ENCODE measurements at places on chromosomes 7 and 10. TPM values are rescaled to one million over a fixed set of nuclear protein-coding genes. Genes with fewer than 3 reads are reported as not detected.

DNA sequence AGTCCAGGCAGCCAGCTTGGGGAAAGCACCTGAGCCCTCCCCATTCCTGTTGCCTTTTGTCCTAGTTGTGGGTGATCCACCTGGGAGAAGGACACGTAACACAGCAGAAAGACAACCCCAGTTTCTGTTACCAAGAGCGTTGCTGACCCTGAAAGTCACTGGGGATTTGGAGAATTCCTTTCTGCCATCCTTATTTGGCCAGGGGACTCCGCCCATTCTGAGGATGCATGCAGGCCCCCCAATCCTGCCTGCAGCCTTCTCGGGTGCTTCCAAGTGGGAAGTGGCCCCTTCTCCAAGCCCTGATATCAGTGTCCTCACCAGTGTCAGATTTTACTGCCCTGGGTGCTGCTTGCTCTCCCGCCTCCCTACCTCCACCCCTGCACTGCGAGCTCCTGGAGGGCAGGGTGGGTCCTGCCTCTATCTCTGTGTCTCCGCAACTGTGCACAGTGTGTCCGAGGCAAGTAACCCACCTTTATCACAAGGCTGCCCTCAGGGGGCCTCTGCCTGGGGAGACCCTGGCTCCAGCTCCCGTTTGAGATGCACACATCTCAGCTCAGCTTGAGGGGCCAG, 9.2 kb upstream of the ADCY1 start:
- no peaks in the 10 kb centered on the region for H3K36me3 ChIP-seq
- H3K4me1 ChIP-seq = no peaks in the 10 kb centered on the region
- no peaks in the 10 kb centered on the region for H3K27me3 ChIP-seq
- no peak overlapping the region for H3K27ac ChIP-seq

DNA sequence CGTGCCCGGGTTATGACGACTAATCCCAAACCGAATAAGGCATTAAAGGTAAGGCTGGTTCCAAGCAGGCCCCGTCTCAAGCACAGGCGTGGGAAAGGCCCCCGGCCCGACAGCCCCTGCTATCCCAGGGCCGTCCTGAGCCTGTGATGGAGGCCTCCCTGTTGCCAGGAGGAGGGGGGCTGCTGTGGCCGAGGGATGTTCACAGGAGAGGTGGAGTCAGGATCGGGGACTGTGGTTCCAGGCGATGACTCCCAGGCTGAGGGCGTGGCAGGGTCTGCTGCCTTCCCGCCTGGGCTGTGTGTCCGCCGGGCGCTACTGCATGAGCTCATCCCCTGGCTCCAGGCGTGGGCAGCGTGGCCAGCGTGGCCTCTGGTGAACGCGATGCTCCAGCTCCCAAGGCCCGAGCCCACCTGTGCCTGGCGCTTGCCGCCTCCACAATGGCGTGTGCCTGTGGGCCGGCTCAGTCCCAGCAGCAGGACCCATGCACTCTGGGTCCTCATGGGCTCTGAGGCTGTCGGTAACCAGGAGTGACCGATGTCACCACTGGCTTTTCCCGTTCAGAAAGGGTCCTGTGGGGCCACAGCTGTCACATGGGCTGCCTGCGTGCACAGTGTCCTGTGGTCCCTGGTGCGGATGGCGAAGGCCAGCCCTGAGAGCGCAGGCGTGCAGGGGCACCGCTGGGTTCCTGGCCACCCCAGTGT, 8.8 kb downstream of the MAFK start:
- peaks cover 46% of the 10 kb centered on the region for H3K4me1 ChIP-seq
- H3K27ac ChIP-seq = no peak overlapping the region
- DNase-seq = no peak
- H3K4me3 ChIP-seq = no peak overlapping the region

- no peak overlapping the region for H3K4me3 ChIP-seq
- no peak overlapping the region for H3K27ac ChIP-seq
- no peak for DNase-seq
Observed at GRCh38 chr10:104665174-104665573, 24.1 kb downstream of the SORCS3 start.

GRCh38 chr10:29370097-29371092, 81.5 kb downstream of the LYZL1 start:
- H3K4me3 ChIP-seq = no peak overlapping the region
- no peak overlapping the region for H3K27ac ChIP-seq
- peaks cover 19% of the 10 kb centered on the region for H3K27me3 ChIP-seq
- no peaks in the 10 kb centered on the region for H3K4me1 ChIP-seq
- DNase-seq = no peak

The SSC4D gene
- 0.43 TPM for total RNA-seq

DNA sequence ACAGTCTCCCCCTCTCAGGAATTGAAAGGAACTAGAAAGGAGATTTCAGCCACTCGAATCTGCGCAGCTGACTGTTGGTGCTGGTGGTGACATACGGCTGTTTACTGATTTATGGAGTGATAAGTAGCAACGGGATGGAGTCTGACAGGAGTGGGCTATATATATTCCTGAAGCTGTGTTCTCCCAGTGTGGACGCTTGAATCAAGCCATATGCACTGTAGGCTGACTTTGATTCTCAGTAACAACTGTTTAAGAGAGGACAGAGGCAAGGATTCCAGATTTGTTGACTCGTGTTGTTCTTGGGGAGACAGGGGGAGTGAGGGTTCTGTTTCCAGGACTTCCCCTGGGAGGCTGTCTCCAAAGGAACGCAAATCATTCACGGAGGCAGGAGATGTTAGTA, 260.1 kb upstream of the AUTS2 start:
- no peaks in the 10 kb centered on the region for H3K27me3 ChIP-seq
- H3K36me3 ChIP-seq = no peaks in the 10 kb centered on the region
- no peak for DNase-seq
- H3K4me3 ChIP-seq = no peak overlapping the region
- no peaks in the 10 kb centered on the region for H3K4me1 ChIP-seq

The WDFY4 gene
- 120 TPM for total RNA-seq
